Stimulated activated CD4-positive, alpha-beta T cell treated with anti-CD3 and anti-CD28 coated beads, Interleukin-12 subunit alpha, Interleukin-12 subunit beta, amount 100 ng/mL, for 4 hours (primary cell): ENCODE measurements at places on chromosomes 3 and 15.

DNA sequence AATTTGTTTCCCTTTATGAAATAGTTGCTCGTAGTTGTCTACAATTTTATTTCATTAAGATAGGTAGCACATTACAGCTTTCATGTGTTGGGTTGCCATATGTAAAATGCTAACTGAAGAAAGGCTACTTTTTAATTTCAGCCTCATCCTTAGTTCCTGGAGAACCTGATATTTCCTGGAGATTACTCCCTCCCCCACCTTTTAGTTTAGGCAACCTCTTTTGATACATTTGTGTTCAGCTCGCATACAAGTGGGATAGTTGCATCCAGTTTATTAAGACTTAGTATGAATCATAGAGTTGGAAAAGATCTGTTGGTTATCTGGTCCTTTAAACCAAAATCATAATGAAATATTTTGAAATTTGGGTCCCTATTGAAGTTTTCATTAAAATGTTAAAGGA is 6.0 kb downstream of the SETD5 start:
- no peak for DNase-seq

DNA sequence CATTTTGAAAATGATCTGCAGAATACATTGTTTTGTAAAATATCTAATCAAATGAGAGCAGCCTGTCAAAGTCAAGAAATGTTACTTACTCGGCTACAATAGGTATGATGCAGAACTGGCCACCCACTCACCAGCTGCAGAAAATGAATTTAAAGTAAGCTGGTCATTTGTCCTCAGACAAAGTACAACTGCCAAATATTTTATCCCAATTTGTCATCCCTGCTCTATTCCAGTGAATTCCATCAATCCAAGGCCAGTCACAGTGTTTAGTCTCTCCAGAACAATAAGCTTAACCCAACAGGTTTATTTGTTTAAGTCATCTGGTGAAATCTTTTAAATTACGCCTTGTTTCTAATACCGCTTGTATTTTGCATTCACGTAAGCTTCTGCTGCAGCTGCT is 46.6 kb upstream of the TCF12 start:
- no peak for DNase-seq

- DNase-seq = no peak
These were observed 165.7 kb downstream of the MAGI1 start for GRCh38 chr3:65873028-65873427.

DNA sequence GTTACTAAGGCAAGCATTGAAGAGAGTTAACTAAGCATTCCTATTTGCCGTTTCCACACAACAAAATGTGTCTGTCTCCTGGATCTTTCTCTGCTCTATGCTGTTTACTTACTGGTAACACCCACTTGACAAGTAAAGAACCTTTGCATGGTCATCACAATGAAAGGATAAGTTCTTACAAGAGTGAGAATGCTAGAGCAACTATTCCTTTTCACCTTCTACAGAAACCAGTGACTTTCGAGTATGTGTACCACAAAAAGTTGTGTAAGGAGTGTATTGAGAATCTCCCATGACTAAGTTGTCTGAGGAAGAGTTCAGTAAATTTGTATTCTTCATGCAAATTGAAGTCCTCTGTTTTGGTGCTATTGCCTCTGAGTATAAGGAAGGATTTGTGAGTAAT is 10.8 kb downstream of the TIPARP start:
- no peak for DNase-seq
